H1 (cell line): ENCODE measurements at places on chromosomes 3 and 15.

DNA sequence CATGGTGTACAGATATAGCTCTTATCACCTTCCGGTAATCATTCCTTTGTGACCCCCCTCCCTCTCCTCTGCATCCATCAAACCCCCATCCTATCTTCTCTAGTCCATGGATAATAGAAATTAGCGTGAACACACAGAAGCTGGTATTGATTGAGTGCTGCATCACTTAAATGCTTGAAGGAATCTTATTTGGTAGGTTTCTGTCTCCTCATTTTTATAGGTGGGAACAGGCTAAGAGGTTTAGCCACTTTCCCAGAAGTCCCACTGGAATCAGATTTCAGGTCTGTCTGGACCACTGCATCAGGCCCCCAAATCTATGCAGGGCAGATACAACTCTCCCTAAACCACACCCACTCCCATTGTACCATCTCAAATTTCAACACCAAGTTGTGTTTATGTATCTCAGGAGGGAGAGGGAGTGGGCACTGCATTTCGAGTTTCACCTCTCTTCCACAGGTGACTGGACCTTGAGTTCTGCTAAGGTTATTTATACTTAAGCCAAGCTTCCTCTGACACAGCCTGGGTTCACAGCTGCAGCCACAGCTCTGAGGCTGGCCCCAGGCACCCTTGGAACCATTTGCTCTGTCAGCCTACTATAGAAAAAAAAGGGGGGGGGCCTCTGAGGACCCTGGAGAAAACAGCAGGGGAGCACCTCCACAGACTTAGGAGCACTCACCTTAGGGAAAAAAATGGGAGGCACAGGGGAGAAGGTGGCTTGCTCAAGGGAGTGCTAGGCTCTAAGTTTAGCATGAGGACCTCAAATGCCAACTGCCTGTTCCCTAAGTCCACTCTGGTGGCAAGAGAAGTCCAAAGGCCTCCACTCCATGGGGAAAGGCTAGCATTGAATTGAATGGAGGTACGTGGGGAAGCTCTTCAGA, 2.1 kb upstream of the NMB start:
- H3K4me3 ChIP-seq = no peak overlapping the region
- no peaks in the 10 kb centered on the region for H3K36me3 ChIP-seq
- peaks cover 12% of the 10 kb centered on the region for H3K4me1 ChIP-seq
- peaks cover 10% of the 10 kb centered on the region for H3K27me3 ChIP-seq

DNA sequence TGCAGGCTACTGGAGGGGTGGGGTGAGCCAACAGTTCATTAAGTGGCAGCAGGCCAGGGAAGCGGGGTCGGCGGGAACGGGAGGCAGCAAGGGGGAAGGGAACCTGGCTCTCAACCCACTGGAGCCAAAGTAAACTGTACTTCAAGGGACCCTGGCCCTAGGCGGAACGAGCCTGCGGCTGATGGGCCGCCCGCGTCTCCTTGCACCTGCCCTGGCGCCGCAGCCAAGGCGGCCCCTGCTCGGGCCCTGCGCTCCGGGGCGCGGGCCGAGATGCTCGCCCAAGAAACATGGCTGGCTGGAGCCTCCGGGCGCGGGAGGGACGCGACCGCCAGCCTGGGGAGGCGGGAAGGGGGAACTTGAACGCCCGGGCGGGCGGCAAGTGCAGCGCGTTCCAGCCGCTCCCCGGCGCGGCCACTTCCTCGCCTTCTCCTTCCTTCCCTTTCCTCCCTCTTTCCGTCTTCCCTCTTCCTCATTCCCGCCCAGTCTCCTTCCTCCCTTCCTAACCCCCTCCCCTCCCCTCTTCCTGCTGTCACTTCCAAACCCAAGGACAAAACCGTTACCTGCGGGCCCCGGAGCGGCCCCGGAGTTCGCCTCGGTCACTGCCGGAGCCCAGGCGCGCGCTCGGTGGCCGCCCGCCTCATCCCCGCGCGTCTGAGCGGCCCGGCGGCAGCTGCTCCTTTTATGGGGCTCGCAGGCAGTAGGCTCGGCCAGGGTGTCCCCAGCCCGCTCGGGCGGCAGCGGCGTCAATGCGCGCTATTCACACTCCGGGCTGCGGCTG, 489.7 kb downstream of the MAGI1 start:
- H3K27ac ChIP-seq = no peak overlapping the region

DNA sequence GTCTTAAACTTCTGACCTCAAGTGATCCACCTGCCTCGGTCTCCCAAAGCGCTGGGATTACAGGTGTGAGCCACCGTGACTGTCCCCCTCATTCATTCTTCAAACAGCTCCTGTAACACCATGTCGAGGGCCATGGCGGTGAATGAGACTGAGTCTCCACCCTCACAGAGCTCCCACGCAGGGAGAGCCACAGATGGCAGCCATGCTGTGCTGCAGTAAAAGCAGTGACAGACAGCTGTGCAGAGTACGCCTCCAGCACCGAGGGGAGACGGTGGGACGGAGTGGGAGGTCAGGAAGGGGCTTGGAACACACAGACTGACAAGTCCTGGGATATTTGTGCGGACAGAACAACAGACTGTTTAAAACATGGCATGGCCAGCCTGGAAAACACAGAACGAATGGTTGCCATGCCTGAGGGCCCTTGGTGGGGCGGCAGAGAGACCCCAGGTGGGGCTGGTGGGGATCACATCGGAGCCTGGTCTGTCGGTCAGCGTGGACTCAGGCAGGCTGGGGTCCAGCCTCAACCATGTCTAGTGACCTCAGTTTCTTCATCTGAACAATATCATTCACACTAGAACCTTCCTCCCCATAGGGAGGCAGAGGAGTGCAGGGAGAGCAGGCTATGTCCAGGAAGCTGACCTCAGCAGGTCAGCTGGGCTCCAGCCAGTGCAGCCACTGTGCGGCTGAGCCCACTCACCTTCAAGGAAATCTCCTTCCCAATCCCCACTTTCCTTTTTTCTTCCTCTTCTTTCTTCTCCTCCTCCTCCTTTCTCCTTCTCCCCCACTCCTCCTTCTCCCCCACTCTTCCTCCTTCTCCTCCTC, 20.6 kb upstream of the LCTL start:
- no peaks in the 10 kb centered on the region for H3K4me1 ChIP-seq
- no peaks in the 10 kb centered on the region for H3K36me3 ChIP-seq
- no peak overlapping the region for H3K4me3 ChIP-seq
- H3K27ac ChIP-seq = no peak overlapping the region
- no peaks in the 10 kb centered on the region for H3K27me3 ChIP-seq

DNA sequence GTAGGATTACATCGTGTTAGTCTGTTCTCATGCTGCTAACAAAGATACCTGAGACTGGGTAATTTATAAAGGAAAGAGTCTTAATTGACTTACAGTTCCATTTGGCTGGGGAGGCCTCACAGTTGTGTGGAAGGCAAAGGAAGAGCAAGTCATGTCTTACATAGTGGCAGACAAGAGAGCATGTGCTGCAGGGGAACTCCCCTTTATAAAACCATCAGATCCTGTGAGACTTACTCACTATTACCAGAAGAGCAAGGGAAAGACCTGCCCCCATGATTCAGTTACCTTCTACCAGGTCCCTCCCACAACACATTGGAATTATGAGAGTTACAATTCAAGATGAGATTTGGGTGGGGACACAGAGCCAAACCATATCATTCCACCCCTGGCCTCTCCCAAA, 3.4 kb downstream of the SLC25A26 start:
- no peak overlapping the region for H3K27ac ChIP-seq
- no peaks in the 10 kb centered on the region for H3K4me1 ChIP-seq
- no peak overlapping the region for H3K4me3 ChIP-seq
- no peak for DNase-seq
- no peaks in the 10 kb centered on the region for H3K36me3 ChIP-seq
- no peaks in the 10 kb centered on the region for H3K27me3 ChIP-seq

- no peak overlapping the region for H3K4me3 ChIP-seq
- no peak overlapping the region for H3K27ac ChIP-seq
- H3K27me3 ChIP-seq = no peaks in the 10 kb centered on the region
- no peak for DNase-seq
- no peaks in the 10 kb centered on the region for H3K36me3 ChIP-seq
Observed at GRCh38 chr3:50474717-50475116, 28.7 kb downstream of the CACNA2D2 start.

DNA sequence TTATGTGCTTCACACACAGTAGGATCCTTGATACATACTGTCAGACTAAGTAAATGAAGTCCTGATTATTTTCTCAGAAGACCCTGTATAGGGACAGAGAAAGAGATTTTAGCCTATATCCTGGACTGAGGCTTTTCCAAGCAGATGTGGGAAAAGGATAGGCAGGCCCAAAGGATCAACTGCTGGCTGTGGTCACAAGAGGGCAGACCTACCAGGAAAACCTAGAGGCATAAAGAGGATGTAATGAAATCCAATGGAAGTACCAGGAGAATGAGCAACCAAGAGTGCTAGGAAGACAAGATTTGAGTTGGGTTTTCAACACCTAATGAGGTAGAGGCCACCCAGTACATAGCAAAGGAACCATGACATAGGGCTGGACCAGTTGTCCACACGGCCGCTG, 23.1 kb downstream of the DCLK3 start:
- H3K27ac ChIP-seq = no peak overlapping the region
- H3K36me3 ChIP-seq = no peaks in the 10 kb centered on the region
- no peaks in the 10 kb centered on the region for H3K27me3 ChIP-seq
- H3K4me1 ChIP-seq = no peaks in the 10 kb centered on the region
- H3K4me3 ChIP-seq = no peak overlapping the region

- DNase-seq = no peak
- H3K4me1 ChIP-seq = peaks cover 2% of the 10 kb centered on the region; the same call in 1 of the 2 replicates
- H3K4me3 ChIP-seq = no peak overlapping the region
- no peaks in the 10 kb centered on the region for H3K27me3 ChIP-seq
- H3K27ac ChIP-seq = no peak overlapping the region
Observed at GRCh38 chr15:33243869-33244268, 49.4 kb upstream of the FMN1 start.

DNA sequence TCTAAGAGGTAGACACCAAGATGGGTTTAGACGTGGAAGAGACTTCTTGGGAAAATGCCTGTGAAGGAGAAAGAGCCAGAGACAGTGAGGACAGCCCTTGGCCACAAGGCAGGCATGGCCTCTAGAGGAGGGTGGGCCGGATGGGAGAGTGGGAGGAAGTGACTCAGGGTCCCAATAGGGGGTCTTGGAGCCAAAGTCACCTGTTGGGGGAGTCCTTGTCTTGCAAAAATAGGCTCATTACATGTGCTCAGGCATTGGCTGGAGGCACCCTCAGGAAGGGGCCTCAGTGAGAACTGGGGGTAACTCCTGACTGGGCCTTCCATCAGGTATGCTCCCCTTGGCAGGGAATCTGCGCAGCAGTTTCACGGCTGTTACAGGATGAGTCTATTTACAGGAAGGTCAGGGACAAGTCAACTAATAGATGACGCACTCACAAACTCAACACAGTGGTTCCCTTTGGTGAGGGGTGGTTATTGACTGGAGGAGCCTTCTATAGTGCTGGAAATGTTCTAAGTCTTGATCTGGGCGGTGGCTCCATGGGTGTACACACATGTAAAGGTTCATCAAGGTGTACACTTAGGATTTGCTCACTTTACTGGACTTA, 259.6 kb downstream of the XXYLT1 start:
- H3K4me3 ChIP-seq = no peak overlapping the region
- no peak overlapping the region for H3K27ac ChIP-seq
- no peaks in the 10 kb centered on the region for H3K27me3 ChIP-seq
- DNase-seq = no peak
- H3K36me3 ChIP-seq = no peaks in the 10 kb centered on the region
- peaks cover 6% of the 10 kb centered on the region; the same call in 1 of the 2 replicates for H3K4me1 ChIP-seq

- H3K36me3 ChIP-seq = no peaks in the 10 kb centered on the region
- peaks cover 4% of the 10 kb centered on the region for H3K4me1 ChIP-seq
- H3K4me3 ChIP-seq = no peak overlapping the region
- no peak overlapping the region for H3K27ac ChIP-seq
- H3K27me3 ChIP-seq = no peaks in the 10 kb centered on the region
Observed at GRCh38 chr3:128369881-128370642, 96.6 kb downstream of the DNAJB8 start.

DNA sequence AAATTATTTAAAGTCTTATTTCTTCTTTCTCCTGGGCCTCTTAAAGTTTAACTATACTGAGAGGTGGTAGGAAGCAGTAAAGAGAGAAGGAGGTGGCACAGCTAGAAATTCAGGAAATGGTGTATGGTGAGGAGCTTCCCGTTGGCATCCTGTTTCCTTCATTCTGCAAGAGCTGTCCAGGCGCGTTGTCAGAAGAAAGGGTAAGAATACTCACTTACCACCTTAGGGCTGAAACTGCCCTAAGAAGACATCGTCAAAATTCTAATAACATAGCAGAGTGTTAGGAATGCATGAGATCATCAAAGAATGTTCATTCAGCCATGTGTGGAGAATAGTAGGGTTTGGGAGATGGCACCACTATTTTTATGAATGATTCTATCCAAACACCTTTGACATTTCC, 699.6 kb downstream of the MCTP2 start:
- no peak overlapping the region for H3K27ac ChIP-seq
- no peak for DNase-seq
- no peaks in the 10 kb centered on the region for H3K27me3 ChIP-seq
- H3K4me1 ChIP-seq = no peaks in the 10 kb centered on the region
- no peaks in the 10 kb centered on the region for H3K36me3 ChIP-seq

GRCh38 chr3:12659316-12660015, 4.5 kb downstream of the RAF1 start:
- no peaks in the 10 kb centered on the region for H3K36me3 ChIP-seq
- H3K27me3 ChIP-seq = no peaks in the 10 kb centered on the region
- no peak for DNase-seq
- H3K27ac ChIP-seq = no peak overlapping the region
- H3K4me3 ChIP-seq = no peak overlapping the region
- no peaks in the 10 kb centered on the region for H3K4me1 ChIP-seq

DNA sequence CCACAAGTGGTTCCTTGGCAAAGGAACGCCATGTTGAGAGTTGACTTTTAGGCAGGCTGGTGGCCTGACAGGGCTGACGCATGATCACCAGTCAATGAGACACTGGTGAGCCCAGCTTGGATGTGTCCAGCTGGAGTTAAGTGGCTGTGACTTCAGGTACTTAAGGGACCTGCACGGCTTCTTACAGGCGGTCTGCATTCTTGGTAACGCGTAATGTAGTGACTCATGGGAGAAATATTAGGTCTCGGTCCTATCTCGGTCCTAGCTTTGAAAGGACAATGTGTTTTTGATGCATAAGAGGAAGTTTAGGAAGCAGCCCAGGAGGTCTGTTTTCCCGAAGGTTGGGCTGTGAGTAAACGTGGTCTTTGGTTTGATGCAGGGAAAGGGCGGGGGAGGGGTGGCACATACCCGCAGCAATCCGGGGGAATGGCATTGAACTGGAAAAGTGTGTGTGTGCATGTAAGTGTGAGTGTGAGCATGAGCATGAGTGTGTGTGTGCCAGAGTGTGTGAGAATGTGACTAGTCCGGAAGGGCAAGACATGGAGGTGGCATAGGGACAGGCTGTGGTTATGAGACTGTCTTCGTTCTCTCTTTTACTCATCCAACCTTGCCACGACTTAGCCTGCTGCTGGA, 55.3 kb downstream of the FAM43A start:
- no peak for DNase-seq
- H3K4me1 ChIP-seq = peaks cover 4% of the 10 kb centered on the region
- H3K27ac ChIP-seq = no peak overlapping the region
- peaks cover 8% of the 10 kb centered on the region; the same call in 1 of the 2 replicates for H3K27me3 ChIP-seq
- no peak overlapping the region for H3K4me3 ChIP-seq
